ENCODE measurements at places on chromosomes 6 and 20. TPM values are rescaled to one million over a fixed set of nuclear protein-coding genes. Genes with fewer than 3 reads are reported as not detected.

Gene RFX6
- total RNA-seq: not detected

- DNase-seq: no peak
Measured at GRCh38 chr20:22214296-22214695, 370.1 kb downstream of the FOXA2 start.

DNA sequence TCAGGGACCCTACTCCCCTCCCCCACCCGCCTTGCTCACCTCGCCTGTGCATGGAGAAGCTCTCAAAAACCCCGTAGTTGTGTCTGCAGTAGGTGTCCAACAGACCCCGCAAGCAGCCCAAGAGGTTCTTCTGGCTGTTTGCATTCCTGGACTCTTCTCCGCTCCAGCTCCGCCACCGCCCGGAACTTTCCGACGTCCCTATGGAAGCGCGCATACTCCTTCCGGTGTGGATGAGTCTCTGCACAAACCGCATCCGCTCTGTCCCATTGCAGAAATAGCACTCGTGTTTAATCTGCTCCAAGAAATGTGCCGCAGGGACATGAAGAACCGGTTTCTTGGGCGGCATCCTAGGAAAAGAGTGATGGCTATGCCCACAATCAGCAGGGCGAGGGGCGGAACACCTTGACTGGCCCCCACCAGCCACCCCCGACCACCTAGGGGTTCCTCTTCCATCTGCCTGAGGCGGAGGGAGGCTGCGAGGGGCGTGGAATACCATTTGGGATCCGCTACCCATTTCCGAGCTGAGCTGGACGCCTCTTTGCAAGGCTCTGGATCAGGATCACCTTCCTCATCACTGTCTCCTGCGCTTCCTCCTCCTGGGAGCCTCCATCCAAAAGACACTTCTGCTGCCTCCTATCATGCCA, 20.2 kb downstream of the HLA-DRA start:
- DNase-seq: no peak

DNA sequence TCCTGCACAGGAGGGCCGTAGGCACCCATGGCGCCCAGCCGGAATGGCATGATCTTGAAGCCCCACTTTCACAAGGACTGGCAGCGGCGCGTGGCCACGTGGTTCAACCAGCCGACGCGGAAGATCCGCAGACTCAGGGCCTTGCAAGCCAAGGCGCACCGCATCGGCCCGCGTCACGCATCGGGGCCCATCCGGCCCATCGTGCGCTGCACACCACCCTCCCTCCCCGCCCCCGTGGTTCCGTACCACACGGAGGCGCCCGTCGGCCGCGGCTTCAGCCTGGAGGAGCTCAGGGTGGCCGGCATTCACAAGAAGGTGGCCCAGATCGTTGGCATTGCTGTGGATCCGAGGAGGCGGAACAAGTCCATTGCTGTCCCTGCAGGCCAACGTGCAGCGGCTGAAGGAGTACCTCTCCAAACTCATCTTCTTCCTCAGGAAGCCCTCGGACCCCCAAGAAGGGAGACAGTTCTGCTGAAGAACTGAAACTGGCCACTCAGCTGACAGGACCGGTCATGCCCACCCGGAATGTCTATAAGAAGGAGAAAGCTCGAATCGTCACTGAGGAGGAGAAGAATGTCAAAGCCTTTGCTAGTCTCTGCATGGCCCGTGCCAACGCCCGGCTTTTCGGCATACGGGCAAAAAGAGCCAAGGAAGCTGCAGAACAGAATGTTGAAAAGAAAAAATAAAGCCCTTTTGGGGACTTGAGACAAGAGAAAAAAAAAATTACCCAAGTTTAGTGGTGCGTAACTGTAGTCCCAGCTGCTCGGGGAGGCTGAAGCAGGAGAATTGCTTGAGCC, 9.9 kb upstream of the NCOA5 start:
- no peak for DNase-seq

GRCh38 chr20:17576215-17576614, 6.3 kb downstream of the DSTN start:
- no peak for DNase-seq

DNA sequence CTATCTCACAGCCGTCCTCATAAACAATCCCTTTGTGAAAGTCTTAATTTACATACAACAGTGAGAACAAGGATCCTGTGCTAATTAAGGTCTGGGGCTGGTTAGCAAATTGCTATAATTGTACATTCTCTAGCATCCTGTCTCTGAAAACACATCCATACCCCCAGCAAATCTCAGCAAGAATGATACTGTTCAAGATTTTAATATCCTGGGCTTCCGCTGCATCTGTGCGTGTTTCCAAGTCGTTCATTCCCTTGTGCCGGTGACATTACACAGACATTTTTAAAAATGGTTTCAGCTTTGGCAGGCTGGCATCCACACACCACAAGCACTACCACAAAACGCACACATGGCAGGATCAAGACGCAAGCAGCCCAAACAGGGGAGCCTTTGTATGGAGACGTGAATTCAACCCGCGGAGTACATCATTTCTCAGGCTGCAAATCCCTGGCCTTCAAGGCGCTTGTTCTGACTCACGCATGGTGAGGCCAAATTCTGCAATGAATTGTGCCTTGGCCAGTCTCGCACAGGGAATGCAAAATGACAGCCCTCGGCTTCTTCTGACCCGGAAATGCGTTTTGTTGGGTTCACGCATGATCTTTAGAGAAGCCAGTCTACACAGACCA, 20.3 kb downstream of the ZMYND8 start:
- peak; percentile 98 for DNase-seq
